Activated naive CD4-positive, alpha-beta T cell treated with anti-CD3 and anti-CD28 coated beads, Interleukin-2, amount 10 ng/mL, durations not matched to agents 7 days and 5 days (primary cell): ENCODE measurements at places on chromosomes 13 and 19.
A peak's percentile ranks its signal among the peaks of the same experiment; 100 is the strongest.

GRCh38 chr13:33040090-33040489 lies 23.9 kb downstream of the KL start:
- DNase-seq: no peak

- DNase-seq: no peak
Measured at GRCh38 chr13:62879071-62879470, 1463.4 kb upstream of the PCDH20 start.

DNA sequence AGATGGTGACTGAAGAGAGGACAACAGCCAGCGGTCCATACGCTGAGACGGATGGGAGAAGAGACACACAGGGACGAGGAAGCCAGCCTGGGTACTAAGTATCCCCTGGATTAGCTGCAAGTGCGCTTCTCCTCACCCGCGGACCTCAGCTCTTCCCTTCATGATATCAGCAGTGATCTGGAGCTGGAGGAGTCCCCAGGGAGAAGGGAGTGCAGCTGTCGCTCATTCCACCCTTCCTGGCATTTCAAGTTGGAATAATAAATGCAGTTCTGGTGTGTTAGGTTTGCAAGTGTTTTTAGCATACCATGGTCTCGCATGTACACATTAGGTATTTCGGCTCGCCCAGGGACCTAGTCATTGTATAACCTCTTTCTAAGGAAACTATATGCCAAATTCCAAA lies 88.5 kb upstream of the C1QTNF9B start:
- DNase-seq: no peak

GRCh38 chr13:49219647-49220035 lies 497 bp upstream of the MLNR start:
- DNase-seq: no peak

- no peak for DNase-seq
Measured at GRCh38 chr13:76828316-76828741, 57.9 kb downstream of the KCTD12 start.

GRCh38 chr13:50911937-50912795 lies 2.6 kb downstream of the RNASEH2B start:
- peak; percentile 97 for DNase-seq

DNA sequence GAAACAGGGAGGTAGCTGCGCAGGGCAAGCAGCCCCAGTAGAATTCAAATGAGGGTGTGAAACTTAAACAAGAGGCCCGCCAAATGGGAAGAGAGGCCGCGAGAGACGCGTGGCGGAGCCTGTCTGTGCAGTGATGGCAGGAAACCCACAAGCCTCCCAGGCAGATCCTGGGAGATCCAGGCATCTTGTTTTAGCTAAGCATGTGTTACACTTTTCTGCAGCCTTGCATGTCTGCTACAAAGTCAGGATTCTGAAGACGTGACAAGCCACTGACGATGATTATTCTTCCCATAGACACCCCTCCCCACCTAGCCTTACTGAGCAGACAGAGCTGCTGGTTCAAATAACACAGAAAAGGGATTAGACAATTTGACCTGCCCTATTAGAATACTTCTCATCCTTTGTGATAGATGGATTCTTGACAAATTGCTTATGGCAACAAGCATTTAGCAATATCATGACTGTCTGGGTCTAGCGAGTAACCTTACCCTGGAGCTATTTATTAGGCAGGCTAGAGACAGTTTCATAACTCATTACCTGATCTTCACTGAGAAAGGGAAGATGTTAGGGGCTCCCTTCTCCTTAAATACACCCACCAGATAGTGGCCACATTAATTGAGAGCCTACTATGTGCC lies 185.2 kb upstream of the IRS2 start:
- no peak for DNase-seq

DNA sequence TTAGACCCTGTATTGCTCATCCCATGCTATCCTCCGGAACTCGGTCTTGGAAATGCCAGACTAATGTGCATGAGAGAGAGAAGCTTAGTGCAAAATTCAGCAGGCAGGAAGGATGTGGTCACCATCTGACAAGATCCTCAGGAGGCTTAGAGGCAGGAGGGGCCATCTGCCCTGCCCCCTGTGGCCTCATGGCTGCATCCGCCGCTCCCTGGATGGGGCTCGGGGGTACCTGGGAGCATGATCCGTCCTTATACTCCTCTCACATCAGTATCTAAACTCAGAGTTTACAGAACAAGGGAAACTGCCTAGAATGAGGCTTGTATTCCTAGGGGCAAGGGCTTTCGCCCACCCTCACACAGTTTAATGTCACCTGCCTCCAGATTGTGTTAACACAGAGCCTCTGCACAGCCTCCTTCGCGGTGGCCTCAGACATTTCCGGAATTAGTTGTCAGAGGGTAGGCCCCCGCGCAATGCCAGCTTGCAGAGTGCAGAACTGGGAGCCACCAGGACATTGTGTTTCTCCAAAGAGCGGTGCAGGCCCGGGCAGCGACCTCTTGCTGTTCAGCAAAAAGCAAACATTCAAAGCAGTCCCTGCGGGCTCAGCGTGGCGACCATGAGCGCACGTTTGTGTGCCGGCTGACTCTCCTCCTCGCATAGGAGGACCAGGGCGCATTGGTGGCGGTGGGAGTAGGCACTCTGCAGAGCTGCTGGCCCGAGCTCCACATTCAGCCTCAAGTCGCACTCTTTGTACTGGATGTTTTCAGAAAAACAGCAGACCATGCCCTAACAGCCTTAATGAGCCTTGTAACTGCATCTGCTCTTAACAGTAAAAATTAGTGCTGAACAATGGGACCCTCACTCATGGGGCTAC lies 39.1 kb downstream of the GPR12 start:
- DNase-seq: peak; percentile 61

DNA sequence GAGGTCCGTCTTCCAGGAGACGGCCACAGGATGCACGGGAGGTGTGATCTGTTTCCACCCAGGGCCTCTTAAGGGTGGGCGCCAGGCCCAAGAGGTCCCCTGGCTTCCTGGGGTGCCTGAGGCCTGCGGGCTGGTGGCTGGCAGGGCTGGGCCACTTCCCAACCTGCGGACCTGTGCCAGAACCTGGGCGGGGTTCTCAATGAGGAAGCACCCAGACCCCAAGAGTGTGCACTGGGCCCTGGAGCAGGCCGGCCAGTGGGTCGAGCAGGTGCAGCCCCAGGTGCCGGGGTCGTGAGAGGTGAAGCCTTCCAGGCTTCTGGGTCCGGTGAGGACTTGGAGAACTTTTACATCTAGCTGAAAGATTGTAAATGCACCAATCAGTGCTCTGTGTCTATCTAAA lies 6.7 kb upstream of the MICU2 start:
- no peak for DNase-seq

- DNase-seq: no peak
Measured at GRCh38 chr19:17259934-17260333, 4.6 kb downstream of the USHBP1 start.

- DNase-seq: no peak
Measured at GRCh38 chr13:49454388-49455006, 10.4 kb downstream of the SETDB2 start.
